ENCODE measurements at places on chromosomes 2 and 18. TPM values are rescaled to one million over a fixed set of nuclear protein-coding genes. Genes with fewer than 3 reads are reported as not detected.
A peak's percentile ranks its signal among the peaks of the same experiment; 100 is the strongest.

DNA sequence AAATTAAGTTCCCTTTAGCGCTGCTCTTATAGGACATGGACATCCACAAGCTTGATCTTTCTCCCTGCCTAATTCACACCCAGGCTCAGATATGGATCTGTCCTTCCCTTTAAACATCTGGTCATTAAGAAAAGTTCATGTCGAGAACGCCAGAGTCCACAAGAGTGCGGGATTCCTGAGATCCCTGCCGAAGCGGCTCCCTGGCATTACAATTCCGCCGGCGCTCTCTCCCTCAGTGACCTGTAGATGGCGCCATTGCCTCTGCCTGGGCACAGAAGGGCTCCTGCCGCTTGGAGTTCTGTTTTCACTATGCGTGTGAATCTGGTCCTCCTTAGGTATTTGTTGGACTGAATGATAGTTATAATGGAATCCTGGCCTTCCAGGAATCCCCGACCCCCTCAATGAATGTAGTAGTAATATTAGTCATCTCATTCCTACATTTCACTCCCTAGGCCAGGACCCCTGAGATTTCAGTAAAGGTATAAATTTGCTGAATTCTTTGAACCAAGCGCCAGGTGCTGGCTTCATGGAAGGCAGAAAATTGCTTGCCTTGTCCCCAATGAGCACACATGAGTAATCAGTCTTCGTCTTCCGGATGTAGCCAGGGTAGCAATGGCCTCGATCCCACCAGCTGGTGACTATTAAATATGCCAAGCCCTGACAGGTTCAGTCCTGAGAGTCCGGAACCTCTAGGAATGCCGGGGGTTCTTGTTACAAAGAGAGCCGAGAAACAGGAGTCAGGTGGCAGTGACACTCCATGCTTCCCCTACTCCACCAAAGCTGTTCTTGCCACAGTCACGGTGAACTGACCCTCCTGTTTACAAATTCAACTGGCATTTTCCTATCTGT is 26.4 kb upstream of the CD207 start:
- DNase-seq = peak; percentile 51

DNA sequence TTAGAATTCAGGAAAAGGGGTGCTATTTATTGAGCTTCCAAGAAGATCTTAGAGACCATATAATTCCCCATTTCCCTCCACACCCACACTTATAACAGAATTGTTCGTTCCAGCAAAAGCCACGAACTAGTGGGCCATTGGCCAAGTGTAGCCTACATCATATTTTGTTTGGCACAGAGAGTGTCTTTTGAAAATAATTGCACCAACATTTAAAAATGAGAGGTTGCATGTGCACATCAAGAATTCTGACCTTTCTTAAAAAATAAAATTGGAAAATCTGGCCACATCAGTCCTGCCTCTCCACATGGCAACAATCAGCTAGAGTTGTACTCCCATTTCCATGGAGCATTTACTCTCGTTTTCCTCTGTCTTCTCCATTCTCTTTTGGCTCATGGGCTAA is 655.5 kb upstream of the FANCL start:
- DNase-seq = no peak

- no peak for DNase-seq
Observed at GRCh38 chr2:102070058-102070642, 72.4 kb upstream of the IL1R1 start.

PSMD1 gene
- polyA plus RNA-seq = 211 TPM

NOSTRIN gene
- not detected for polyA plus RNA-seq

EPG5 gene
- 51.5 TPM for polyA plus RNA-seq

All from AG04450 (cell line).